Mesothelial cell of epicardium (in vitro differentiated cells): ENCODE measurements at places on chromosomes 11 and 22. TPM values are rescaled to one million over a fixed set of nuclear protein-coding genes. Genes with fewer than 3 reads are reported as not detected.

GRCh38 chr11:67452141-67452952, at the start of gene GPR152:
Gene GPR152, minus strand, starts transcription at chr11:67452729. Its CDS starts 5 bp downstream, at chr11:67452724.
- no peak for DNase-seq

GRCh38 chr11:70399681-70400112, 1.4 kb downstream of the CTTN start:
- DNase-seq = peak; percentile 59

Gene GRIK4
- 1.5 to 2.2 TPM (median 1.8 TPM) in 3 replicates for total RNA-seq

DNA sequence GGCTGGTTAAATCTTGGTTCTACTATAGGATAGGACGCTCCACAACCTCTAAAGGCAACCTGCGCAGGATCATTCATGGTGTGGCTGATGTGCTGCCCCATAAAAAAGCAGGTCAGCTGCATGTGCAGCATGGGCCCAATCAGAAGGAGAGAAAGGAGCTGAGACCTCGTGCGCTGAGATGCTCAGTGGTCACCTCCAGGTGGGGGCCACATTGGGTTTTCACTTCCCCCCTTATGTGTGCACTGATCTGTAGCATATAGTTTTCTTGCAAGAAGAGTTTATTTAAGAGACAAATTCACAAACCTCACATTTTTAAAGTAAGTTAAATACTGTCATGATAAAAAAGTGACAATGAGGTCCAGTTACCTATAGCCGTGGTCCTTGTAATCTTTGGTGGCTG, 24.3 kb downstream of the SERPIND1 start:
- no peak for DNase-seq

- no peak for DNase-seq
Measured at GRCh38 chr11:116822575-116822974, 529 bp downstream of the APOA4 start.

GRCh38 chr11:95991101-95991500, 67.2 kb upstream of the MTMR2 start:
- DNase-seq = no peak

Gene FAT3
- 35.1 to 39.1 TPM (median 35.5 TPM) in 3 replicates for total RNA-seq

Gene MUC15
- total RNA-seq = 1.9 to 2.6 TPM (median 2.4 TPM) in 3 replicates

DNA sequence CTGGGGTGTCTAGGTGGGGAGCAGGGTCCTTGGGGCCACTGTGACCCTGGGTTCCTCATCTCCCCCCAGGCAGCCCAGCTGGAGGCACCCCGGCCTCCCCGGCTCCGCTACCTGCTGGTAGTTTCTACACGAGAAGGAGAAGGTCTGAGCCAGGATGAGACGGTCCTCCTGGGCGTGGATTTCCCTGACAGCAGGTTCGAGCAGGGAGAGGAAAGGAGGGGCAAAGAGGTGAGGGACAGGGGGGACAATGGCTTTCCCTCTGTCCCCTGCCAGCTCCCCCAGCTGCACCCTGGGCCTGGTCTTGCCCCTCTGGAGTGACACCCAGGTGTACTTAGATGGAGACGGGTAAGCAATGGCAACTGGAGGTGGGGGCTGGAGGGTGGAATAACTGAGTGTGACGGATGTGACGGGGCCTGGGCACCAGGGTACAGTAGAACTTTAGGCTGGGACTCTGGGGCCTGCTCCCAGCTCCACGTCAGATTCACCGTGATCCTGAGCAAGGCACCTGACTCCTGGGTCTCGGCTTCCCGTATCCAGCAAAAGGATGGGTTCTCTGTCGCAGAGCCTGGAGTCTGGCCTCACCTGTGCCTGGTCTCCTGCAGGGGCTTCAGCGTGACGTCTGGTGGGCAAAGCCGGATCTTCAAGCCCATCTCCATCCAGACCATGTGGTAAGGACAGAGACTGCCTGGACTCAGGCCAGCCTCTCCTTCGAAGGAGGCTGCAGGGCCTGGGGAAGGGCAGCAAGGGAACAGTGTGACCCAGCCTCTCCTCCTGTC, 3.6 kb downstream of the SSH3 start:
- no peak for DNase-seq

Gene TREH
- 0.11 TPM in 1 of 3 replicates, not detected in the others for total RNA-seq

DNA sequence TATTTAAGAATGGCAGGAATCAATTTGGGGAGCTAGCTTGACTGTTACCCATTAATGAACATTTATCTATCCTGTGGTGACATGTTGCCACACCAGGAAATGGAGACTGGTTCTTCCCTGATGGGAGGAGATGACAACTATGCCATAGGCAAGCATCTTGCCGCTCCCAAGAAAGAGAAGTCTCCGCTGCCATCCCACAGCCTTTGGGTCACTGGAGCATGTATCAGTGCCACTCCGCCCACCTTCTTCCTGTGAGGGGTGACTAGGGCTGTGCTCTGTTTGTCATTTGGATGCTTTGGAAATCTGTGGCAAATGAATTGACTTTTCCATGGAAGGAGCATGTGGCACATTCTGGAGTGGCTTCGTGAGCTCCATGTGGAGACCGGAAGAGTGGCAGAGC, 6.5 kb downstream of the STIP1 start:
- no peak for DNase-seq

Gene ESAM
- total RNA-seq = 0.85 to 1.1 TPM (median 0.95 TPM) in 3 replicates

DNA sequence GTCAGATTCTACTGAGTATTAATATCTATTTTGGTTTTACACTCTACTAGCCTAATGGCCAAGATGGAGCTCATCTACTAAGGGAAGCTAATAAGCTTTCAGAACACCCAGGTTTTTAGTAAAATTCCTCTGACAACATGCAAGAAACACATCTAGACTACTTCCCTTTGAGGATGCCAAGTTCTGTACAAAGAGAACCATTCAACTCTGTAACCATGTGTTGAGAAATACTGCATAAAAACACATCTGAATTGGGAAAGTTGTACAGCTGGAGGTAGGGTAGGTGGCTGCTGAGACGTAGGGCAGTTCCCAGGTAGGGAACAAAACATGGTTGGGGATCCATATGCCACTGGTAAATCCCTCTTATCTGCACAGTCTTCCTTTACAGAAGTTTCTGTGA, 66.2 kb downstream of the SC5D start:
- no peak for DNase-seq

Gene CRYBA4
- total RNA-seq = not detected in 3 replicates

- no peak for DNase-seq
Measured at GRCh38 chr22:39300186-39300830, 19.1 kb downstream of the RPL3 start.

GRCh38 chr22:44085743-44086270, 61.7 kb downstream of the PARVB start:
- DNase-seq = no peak

Gene NRGN
- 2.7 to 2.9 TPM (median 2.7 TPM) in 3 replicates for total RNA-seq
